ENCODE measurements at places on chromosomes 1 and 21.

DNA sequence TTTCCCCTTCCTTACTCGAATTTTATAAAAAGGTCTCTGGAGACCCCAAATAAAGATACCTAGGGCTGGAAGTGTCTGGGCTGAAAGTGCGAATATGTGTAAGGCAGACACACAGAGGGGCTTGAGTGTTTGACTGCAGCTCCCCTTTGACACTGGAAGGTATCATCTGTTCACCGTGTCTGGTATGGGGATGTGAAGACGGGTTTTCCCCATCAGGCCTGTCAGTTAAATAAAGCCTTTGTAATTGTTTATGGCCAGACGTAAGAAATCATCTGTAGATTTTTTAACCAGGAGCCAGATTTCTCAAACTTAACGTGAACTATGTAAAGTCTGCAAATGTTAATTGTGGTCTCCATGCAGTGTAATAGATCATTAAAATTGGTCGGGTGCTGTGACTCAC, 1173.4 kb downstream of the AMY1C start:
- no peak for DNase-seq

DNA sequence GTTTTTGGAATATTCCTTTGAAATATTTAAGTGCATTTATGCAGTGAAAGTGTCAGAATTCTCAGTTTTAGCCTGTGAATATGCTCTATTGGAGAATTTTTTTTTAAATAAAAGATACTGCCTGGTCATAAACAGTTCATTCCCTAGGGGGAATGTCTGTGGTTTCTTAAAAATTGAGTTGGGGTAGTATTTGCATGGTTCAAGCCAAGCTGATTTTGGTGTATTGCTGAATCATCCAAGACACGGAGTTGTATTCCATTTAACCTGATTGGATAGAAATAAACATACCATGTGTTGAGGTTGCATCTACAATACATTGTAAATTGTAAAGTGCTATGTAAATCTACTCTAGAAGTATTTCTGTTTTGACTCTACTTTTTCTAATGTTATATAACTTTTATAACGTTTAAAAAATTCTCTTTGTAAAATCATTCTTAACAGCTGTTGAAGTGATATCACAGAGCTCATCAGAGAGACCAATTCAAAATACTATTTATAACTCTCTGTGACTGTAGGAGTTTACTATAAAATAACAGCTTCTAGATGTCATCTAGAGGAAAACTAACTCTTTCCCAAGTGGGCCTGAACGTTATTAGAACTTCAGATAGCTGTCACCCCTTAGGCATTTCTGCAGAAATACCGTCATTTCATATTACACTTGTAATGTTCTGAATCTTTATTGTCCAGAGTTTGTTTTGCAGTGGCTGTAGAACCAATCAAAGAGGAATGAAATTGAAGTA, 199.1 kb downstream of the USP25 start:
- DNase-seq, result no peak

DNA sequence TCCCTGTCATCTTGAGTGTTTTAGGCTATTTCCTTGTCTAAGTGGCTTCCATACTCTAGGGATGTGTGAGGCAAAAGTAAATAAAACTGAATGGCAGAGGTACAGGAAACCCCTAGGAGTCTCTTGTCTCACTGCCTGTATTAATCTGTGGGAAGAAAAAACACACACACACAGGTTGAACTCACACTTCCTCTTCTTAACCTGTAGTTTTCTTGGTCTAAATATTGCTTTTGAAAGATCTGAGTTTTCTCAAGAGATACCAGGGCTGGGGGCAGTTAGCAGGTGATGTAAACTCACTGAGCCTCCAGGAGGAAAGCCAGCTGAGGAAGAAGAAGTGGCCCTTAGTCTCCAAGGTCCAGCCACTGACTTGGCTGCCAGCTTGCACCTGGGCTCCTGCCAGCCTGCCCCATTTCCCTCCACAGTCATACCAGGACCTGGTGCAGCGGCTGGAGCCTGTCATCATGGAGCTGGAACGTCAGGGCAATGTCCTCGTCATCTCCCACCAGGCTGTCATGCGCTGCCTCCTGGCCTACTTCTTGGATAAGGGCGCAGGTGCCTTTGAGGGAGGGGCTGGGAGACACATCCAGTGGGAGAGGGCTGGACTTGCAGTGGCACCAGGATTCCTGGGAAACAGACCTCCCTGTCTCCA, 16.9 kb downstream of the PFKFB2 start:
- no peak for DNase-seq

- DNase-seq, result no peak
These were observed 6.3 kb downstream of the LIX1L start for GRCh38 chr1:145951526-145951925.

- DNase-seq, result no peak
These were observed 21.5 kb downstream of the CLSPN start for GRCh38 chr1:35748326-35748725.

DNA sequence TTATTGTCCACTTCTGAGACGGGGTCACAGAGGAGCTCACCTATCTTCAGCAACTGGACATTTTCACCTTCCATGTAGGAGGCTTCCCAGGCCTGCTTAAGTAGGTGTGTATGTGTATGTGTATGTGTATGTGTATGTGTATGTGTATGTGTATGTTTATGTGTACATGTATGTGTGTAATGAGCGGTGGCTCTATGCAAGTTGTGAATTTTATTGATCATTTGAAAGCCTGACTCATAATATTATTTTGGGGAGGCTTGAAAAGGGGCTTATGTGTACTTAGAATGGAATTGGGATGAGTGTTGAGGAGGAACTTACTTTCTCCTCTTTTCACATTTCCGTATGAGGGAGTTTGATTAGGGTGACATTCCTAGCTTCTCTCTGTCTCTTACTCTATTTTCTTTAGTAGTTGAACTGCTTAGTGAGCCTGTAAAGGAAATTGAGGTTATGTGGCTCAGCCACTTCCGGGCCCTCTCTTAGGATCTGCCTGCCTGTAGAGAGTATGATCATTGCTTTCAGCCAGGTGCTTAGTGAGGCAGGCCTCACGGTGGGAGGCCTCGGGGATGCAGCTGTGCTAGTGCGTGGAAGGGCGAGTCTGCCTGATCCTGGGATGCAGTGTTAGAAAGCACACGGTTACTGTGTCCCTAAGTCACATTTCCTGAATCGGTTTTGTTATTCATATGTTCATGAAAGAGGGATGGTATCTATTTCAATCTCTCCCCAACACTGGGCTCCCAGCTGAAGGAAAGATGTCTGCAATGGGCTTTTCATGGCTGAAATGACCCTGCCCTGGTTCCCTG, 61.0 kb downstream of the IER5 start:
- DNase-seq, result no peak

DNA sequence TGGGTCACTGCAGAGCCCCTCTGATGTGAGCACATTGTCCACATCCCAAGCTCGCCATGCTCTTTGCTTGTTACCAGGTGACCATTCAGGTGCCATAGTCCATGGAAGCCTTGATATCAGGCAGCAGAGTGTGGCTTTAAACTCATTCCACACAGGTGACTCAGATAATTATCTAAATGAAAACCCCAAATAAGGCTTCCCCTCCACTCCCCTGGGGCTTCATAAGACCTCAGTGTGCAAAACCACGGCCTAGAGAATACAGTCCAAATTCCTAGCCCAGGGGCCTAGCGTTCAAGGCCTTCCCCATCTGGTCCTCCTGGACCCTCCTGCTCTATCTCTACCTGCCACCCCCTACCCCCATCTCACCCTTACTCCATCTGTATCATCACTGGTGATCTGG, 97.1 kb downstream of the ARHGEF10L start:
- DNase-seq, result no peak

Measured in sciatic nerve (tissue), 2 donors.